ENCODE measurements at places on chromosomes 5 and 9.

DNA sequence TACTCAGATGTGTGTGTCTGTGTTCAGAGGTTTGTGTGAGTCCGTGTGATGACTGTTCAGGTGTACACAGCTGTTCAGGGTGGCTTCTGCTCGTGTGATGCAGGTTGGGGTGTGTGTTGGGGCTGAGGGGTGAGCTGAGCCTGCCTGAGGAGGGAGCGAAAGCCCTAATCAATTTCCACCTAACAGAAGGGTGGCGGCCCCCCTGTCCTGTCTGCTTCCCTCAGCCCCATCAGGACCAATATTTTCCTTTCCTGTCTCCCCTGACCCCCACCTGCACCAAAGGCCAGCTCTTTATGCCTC, 30.2 kb downstream of the LHX2 start:
- DNase-seq, result no peak

DNA sequence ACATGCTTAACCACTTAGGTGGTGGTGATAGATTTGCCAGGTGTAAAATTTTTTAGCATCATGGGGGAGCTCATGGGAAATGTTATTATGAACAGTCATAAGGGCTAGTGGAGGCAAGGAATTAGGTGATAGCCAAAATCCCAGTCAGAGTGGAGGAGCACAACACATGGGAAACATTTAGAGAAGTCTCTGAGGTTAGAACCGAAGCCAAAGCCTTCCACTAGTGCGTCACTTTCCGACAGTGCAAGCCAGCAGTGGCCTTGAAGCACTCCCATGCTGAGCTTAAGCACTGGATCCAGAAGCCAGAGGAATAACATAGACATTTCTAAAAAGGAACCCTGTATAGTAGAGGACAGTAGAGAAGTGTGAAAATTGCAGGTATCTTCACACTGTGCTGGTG, 101.5 kb upstream of the SNX2 start:
- DNase-seq, result no peak

DNA sequence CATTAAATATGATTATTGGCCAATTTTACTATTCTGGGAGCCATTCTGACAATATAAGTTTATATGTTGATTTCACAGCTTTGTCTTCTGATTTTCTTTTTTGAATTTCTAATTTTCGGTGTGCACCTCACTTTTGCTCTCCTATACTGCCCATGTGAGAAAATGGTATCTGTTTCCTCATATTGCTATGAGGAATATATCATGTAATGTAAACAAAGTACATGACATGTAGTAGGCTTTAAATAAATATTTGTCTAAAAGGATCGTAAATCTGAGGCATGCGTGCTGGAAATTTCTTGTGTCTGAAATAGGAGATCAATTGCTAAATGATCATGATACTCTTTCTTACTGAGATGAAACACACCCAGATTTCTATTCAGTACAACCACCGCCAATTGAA, 119.9 kb downstream of the ZDHHC21 start:
- no peak for DNase-seq

GRCh38 chr5:163894645-163895044, 389.2 kb downstream of the MAT2B start:
- DNase-seq, result no peak

GRCh38 chr5:152004095-152004494, 79.4 kb upstream of the GLRA1 start:
- DNase-seq, result no peak

- no peak for DNase-seq
Measured at GRCh38 chr5:83924891-83925290, 204.2 kb upstream of the HAPLN1 start.

GRCh38 chr9:123299558-123300126, 31.3 kb upstream of the STRBP start:
- no peak for DNase-seq

Data from T47D (cell line).